ENCODE measurements at places on chromosomes 13 and 19. TPM values are rescaled to one million over a fixed set of nuclear protein-coding genes. Genes with fewer than 3 reads are reported as not detected.

GRCh38 chr19:46351241-46352041, 4.6 kb downstream of the PPP5C start:
- peak; percentile 45 for DNase-seq
- H3K4me1 ChIP-seq, result peaks cover 56% of the 10 kb centered on the region
- peak overlapping the region; percentile 96 for H3K4me3 ChIP-seq
- peaks cover 53% of the 10 kb centered on the region for H3K36me3 ChIP-seq
- H3K27ac ChIP-seq, result peak overlapping the region; percentile 97
- H3K27me3 ChIP-seq, result no peaks in the 10 kb centered on the region

GRCh38 chr19:50928831-50929230, 17.6 kb upstream of the KLK4 start:
- peaks cover 4% of the 10 kb centered on the region for H3K4me1 ChIP-seq
- H3K4me3 ChIP-seq, result no peak overlapping the region
- no peak for DNase-seq
- no peak overlapping the region for H3K27ac ChIP-seq

GRCh38 chr13:26575244-26575643, 17.8 kb downstream of the WASF3 start:
- H3K4me1 ChIP-seq, result no peaks in the 10 kb centered on the region
- H3K4me3 ChIP-seq, result no peak overlapping the region
- no peak for DNase-seq

DNA sequence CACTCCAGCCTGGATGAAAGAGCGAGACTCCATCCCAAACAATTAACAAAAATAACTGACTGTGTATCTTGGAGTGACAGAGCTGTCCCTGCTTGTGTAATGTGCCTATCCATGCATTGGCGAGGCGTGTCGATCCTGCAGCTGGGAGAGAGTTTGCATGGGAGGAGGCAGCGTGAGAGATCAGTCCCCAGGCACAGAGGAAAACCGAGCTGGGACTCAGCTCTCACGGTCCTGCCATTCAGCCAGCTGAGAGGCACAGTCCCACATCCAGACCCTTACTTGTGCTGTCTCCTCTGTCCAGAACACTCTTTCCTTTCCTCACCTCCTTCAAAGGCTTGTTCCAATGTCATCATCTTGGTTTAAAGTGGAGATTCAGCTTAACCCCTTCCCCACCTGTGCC, 11.9 kb upstream of the SULT2B1 start:
- no peaks in the 10 kb centered on the region for H3K4me1 ChIP-seq
- H3K27me3 ChIP-seq, result no peaks in the 10 kb centered on the region
- no peak overlapping the region for H3K4me3 ChIP-seq
- no peak overlapping the region for H3K27ac ChIP-seq

- no peaks in the 10 kb centered on the region for H3K4me1 ChIP-seq
- H3K36me3 ChIP-seq, result no peaks in the 10 kb centered on the region
- no peaks in the 10 kb centered on the region for H3K27me3 ChIP-seq
- H3K4me3 ChIP-seq, result no peak overlapping the region
These were observed 169.2 kb upstream of the NBEA start for GRCh38 chr13:34772881-34773280.

GRCh38 chr13:52053460-52053859, 29.0 kb downstream of the UTP14C start:
- no peaks in the 10 kb centered on the region for H3K27me3 ChIP-seq
- no peak for DNase-seq
- no peak overlapping the region for H3K27ac ChIP-seq
- H3K4me1 ChIP-seq, result no peaks in the 10 kb centered on the region

- H3K4me3 ChIP-seq, result no peak overlapping the region
- H3K27me3 ChIP-seq, result peaks cover 5% of the 10 kb centered on the region
- no peak overlapping the region for H3K27ac ChIP-seq
- H3K36me3 ChIP-seq, result no peaks in the 10 kb centered on the region
These were observed 83.8 kb upstream of the WASF3 start for GRCh38 chr13:26473571-26474230.

DNA sequence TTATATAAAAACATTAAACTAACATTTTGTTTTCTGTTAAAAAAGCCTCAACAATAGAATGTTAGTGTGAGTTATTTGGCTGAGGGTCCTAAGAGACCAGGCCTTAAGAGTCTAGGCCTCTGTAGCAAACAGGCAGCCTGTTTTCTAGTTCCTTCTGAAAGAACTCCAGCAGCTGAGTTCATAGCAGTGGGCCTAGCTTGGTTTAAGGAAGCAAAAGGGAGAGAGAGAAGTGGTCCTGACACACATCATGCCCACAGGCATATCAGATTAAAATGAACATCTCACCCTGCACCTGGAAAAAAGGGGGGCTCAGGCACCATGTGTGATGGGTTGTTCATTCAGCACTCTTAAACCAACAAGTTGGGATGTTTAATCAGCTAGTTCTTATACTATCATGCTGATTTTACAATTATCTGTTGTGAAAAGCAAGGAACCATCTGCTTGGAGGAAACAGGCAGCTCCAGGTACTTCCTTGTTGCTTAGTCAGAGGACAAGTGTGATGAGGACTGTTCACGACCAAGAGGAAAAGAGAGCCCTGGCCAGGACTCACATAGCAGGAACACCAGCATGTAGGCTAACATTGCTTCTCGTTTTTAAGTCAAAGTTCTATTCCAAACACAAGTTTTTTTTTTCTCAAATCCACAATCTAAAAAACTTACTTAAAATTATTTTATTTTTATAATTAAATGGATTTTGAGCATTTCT, 81.3 kb upstream of the FRY start:
- DNase-seq, result no peak
- no peak overlapping the region for H3K27ac ChIP-seq
- peaks cover 8% of the 10 kb centered on the region for H3K4me1 ChIP-seq

B3GNT3 gene
- 0.35 TPM for total RNA-seq

GRCh38 chr13:49890376-49890775, 45.8 kb downstream of the SPRYD7 start:
- no peaks in the 10 kb centered on the region for H3K36me3 ChIP-seq
- DNase-seq, result no peak
- no peaks in the 10 kb centered on the region for H3K4me1 ChIP-seq
- no peak overlapping the region for H3K4me3 ChIP-seq

SPACA4 gene
- not detected for total RNA-seq

GRCh38 chr13:76982061-76982460, 9.8 kb upstream of the CLN5 start:
- no peak overlapping the region for H3K4me3 ChIP-seq
- peaks cover 2% of the 10 kb centered on the region for H3K4me1 ChIP-seq
- H3K27me3 ChIP-seq, result peaks cover 43% of the 10 kb centered on the region

TEX26 gene
- total RNA-seq, result not detected
